ENCODE measurements at places on chromosomes 1 and 21.

- no peak for DNase-seq
Measured at GRCh38 chr21:39265603-39266002, 47.8 kb downstream of the BRWD1 start.

GRCh38 chr21:29296446-29296845 is 2.3 kb upstream of the BACH1 start:
- no peak for DNase-seq

DNA sequence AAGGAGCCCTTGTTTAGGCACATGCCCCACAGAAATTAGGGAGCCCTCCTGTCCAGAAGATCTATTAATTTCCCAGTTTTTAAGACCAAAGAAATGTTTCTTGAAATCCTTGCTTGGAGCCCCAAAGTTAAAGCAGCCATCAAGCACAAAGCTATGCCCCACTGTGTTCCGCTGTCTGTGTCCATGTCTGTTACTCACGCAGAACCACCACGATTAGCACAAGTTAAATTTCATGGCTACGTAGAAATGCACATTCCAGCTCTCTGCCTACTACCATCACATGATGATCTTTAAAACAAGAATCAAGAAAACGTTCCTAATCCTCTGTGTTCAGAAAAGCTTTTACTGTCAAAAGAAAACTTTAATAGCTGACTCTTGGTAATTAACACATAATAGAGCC is 238.5 kb downstream of the RERE start:
- DNase-seq = no peak

GRCh38 chr1:223250632-223251015 is 107.6 kb upstream of the TLR5 start:
- no peak for DNase-seq

DNA sequence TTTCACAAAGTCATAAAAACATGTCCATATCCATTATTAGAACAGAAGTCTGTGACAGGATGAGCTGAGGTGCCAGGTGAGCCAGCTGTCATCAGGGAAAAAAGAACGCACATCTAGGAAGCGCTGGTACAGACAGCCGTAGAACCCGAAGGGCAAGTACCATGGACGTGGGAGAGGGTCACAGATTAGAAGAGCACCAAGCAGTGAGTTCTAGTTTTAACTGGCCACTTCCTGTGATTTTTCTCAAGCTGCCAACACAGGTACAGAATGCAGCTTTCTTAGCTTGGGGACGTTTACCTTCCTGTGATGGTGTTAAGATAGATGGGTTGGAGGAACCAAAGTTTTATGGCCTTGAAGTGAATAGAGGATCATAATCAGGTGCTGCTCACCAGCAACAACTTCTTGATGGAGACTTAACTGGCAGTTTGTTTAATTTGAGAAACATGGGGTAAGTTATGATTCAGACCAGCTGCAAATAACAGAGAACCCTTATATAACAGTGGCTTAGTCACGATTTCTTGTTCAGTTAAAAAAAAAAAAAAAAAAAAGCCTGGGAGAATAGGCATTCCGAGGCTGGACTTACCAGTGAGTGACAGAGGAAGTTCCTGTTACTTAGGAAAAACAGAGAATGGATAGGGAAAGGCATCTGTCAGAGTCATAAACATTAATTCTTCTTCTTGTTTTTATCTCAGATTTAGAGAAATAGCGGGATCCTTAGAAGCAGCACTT is 30.9 kb downstream of the AGT start:
- DNase-seq = no peak

GRCh38 chr1:25713961-25714360 is 86.0 kb upstream of the SELENON start:
- DNase-seq = no peak

GRCh38 chr1:1869469-1869868 is 21.4 kb downstream of the GNB1 start:
- DNase-seq = no peak

- no peak for DNase-seq
Measured at GRCh38 chr1:205568469-205569361, 63.1 kb downstream of the ELK4 start.

- DNase-seq = peak; percentile 48
Measured at GRCh38 chr1:10494754-10495474, 20.2 kb downstream of the PEX14 start.

DNA sequence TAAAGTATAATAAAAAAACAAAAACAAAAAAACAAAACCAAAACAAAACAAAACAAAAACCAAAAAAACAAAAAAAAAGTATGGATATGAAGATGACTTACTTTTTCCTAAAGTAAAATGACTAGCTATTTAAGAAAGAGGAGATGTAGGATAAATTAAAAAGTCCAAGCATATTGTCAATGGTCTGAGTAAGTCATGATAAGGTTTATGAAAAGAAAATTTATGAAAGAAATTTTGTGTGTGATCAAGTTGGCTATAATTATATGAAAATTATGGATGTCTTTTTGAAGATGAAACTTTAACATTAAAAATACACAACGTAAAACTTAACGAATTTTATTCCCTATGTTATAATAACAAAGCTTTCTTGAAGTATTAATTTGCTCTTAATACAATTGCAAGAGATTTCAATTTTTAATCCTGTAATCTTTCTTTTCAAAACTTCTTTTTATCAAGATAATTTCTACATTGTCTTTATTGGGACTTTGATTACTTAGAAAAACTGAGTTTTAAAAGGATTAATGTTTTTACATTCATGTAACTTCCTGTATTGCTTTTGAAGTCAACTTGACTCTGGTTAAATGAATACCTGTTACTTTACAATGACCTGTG is 200.9 kb upstream of the IVNS1ABP start:
- DNase-seq = no peak

DNA sequence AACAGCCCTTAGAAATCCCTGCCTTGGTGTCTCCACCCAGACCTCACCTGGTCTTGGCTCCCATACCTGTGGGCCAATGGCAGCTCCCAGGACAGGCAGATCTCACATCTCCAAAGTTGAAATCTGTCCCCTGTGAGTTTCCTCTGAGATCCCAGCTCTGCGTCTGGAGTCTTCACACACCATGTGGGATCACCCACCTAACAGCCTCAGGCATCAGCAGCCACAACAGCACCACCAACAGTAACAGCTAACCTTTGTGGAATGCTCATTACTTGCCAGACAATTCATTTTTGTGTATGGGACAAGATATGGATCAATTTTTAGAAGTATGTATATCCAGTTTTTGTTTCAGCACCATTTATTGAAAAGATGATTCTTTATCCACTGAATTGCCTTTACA is 523.2 kb downstream of the MATN1 start:
- DNase-seq = no peak

DNA sequence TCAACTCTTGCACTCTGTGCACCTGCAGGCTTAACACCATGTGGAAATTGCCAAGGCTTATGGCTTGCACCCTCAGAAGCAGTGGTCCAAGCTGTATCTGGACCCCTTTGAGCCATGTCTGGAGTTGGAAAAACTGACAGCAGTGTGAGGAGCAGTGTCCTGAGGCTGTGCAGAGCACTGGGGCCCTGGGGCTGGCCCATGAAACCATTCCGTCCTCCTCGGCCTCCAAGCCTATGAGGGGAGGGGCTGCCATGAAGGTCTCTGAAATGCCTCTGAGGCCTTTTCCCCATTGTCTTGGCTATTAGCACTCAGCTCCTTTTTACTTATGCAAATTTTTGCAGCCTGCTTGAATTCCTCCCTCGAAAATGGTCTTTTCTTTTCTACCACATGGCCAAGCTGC is 126.7 kb downstream of the DISC1 start:
- DNase-seq = no peak

DNA sequence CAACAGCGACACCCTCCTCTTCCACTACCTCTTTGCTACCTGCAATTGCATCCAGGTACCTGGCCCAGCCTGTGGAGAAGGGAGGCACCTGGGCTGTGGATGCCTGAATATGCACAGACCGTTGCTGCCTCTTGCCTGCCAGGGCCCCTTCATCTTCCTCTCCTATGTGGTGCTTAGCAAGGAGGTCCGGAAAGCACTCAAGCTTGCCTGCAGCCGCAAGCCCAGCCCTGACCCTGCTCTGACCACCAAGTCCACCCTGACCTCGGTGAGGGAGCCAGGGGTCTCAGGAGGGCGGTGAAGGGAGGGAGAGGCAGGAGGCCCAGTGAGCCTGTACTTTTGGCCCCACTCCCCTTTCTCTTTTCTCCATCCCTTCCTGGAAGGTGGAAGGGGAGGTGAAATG is 11.5 kb downstream of the PSRC1 start:
- DNase-seq = no peak

DNA sequence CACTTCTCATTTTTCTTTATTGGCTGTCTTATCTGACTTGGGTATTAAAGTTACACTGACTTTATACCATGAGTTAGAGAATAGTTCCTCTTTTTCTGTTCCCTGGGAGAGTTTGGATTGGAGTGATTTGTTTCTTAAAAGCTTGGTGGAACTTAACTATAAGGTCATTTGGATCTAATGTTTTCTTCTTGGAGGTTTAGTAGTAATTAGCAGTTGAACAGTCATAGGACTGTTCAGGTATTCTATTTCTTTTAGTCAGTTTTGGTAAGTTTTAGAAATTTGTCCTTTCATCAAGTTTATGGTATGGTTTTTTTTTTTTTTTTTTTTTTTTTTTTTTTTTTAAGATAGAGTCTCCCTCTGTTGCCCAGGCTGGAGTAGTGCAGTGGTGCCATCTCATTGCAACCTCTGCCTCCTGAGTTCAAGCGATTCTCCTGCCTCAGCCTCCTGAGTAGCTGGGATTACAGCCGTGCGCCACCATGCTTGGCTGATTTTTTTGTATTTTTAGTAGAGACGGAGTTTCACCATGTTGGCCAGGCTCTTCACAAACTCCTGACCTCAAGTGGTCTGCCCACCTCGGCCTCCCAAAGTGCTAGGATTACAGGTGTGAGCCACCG is 6.3 kb downstream of the TTC3 start:
- no peak for DNase-seq

DNA sequence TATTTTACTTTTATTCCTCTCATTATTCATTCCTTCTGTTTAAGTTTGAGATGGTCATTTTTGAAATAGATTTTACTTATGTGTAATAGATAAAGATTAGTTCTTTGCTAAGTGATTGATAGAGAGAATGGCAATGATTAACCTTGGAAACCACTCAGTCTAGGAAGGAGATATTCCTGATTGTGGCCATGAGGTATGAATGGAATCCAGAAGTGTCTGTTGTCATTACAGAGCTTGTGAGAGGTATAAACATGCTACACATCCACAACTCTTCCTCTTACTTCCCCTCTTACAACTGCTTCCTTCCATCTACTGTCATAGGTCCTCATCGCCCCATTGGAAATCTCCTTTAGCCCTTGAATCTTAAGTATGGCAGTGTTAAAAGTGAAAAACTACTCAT is 988.8 kb upstream of the B3GALT2 start:
- no peak for DNase-seq

Measured in gastrocnemius medialis (tissue), 4 donors.